ENCODE measurements at places on chromosomes 6 and 20.

DNA sequence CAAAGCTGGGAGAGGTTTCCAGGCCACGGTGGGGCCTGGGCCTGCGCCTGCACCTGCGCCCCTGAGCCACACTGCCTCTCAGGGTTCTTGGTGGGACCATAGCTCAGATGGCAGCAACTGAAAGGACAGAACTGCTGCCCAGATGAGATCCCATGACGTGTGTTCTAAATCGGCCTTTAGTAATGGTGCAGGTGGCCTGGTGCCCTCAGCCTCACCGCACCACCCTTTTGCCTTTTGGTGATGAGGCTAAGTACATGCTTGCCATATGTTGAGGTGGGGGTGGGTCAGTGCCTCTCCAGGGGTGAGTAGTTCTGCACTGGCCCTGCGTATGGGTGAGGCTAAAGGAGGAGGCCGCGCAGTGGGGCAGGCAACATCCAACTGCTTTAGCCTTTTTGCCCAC, 7.4 kb downstream of the PSMG4 start:
- no peak for DNase-seq

DNA sequence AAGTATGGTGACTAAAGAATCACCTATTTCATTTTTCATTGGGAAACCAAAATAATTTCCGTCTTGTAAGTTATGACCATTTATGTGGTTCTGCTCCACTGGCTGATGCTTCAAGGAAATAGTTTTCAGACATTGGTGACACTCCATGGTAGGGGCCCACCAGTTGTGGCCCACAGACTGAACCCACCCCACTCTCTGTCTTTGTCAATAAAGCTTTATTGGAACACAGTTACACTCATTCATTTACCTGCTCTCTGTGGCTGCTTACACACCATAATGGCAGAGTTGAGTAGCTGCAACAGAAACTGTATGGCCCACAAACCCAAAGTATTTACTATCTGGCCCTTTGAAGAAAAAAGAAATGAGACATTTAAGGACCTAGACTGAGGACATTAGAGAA, 78.5 kb downstream of the TBC1D7 start:
- DNase-seq, result no peak

DNA sequence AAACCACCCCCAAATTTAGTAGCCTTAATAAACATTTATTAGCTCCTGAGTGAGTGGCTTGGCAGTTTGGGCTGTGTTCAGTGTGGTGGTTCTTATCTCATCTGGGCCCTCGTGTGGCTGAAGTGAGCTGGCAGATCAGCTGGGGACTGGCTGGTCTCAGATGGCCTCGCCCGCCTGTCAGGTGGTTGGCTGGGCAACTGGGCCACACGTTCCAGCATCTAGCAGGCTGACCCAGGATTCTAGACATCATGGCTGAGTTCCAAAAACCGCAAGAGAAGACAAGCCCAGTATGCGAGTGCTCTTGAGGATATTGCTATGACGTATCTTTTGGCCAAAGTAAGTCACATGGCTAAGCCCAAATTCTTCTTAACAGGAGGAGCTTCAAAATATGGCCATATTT, 28.9 kb downstream of the EIF2S2 start:
- DNase-seq, result no peak

DNA sequence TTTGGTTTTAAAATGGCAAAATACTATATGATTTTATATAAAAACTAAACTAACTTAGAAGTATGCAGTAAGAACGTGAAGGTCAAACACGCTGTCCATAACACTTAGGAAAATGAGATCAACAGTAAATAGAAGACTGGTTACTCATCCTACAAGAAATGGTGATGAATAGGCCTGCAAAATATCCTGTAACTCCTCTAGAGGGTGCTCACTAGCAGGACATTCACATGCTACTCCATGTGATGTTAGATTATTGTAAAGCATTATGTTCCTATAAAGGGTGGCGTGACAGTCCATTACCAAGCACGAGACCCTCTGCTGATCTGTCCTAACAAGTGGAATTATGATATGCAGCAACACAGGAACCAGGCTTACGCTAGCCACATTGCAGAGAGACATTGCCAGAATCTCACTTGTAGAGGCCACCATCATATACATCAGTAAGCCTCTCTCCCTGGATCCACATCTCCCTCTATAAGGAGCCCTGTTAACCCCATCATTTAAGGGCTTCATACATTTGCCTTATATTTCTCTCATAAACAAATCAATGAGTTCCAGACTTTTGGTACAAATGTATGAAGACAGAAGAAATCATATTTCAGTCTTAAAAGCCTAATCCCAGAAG, 18.0 kb upstream of the DEFB129 start:
- peak; percentile 7 for DNase-seq

- no peak for DNase-seq
These were observed 13.7 kb downstream of the DACT2 start for GRCh38 chr6:168305863-168306262.

DNA sequence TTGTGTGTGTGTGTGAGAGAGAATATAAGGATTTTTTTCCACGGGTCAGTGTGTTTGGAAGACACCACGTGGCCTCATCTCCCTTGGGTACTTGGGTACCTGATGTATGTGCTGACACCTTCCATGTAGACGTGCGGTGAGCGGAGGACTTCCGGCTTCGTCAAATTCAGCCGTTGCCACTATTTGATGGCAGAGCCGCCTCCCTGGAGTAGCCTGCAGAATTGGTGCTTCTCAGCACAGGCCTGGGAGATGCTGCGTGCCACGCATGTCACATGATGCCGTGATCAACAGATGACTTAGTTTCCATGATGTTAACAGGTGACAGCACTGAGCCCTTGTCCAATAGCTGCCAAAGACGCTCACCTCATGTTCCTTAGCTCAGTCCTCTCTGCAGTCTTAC, 69.4 kb downstream of the CDH4 start:
- no peak for DNase-seq

DNA sequence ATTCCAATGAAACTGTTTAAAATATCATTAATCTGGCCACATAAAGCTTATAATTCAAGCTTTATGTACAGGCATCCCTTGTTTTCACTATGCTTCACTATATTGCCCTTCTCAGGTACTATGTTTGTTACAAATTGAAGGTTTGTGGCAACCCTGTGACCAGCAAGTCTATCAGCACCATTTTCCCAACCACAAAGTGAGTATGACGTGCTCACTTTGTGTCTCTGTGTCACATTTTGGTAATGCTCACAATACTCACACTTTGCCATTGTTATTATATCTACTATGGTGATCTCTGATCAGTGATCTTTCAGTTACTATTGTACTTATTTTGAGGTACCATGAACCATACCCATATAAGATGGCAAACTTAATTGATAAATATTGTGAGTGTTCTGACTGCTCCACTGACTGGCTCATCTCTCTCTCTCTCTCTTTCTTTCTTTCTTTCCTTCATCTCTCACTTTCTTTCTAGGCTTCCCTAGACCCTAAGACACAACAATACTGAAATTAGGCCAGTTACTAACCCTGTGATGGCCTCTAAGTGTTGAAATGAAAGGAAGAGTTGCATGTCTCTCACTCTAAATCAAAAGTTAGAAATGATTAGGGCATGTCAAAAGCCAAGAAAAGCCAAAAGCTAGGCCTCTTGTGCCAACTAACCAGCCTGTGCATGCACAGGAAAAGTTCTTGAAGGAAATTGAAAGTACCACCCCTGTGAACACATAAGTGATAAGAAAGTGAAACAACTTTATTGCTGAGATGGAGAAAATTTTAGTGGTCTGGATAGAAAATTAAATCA, 227.9 kb downstream of the BCAS1 start:
- DNase-seq, result no peak

DNA sequence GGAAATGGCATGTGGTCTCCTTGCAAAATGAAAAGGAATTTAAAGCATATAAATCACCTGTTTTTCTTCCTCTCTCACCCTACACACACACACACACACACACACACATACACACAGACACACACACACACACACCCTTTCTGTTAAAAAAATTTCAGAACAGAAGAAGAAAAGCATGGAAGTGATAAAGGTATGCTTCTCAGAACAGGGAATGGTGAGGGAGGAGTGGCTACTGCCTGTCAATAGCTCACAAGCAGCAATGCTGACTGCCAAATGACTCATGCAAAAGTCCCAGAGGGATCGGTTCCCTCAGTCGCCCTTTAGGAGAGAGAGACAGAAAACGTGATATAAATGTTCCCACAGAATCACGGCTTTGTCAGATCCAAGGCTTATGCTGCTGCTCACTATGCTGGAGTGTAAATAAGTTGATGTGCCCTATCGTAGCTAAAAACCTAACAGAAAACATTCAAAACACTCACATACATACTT, 102.6 kb downstream of the IBTK start:
- DNase-seq, result no peak

DNA sequence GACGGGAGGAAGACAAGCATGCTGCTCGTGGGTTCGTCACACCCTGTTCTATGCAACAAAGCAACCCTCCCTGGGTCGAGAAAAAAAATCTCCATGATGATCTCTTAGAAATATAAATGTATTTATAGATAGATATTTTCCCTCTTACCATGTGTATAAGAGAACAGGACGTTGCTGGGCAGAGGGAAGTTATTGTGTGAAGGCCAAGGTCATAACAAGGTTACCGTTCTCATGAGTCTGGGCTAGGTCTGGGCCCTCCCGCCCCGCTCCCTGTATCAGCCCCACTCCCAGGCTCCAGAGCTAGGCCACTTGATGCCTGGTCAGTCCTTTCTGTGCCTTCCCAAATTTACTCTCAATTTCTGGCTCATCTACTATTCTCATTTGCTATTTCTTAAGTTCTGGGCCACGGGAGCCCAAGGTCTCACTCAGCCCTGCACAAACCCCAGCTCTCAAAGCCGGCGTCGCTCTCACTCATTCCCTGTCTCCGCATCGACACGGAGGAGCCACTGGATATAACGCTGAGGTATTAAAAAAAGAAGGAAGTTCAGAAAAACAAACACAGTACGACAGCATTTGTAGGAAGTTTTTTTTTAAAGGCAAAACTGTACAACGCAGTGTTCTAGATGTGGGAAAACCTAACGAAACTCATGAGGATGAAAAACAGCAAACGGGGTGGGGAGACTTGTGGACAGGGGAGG, 96.8 kb downstream of the PSMG4 start:
- DNase-seq, result no peak

DNA sequence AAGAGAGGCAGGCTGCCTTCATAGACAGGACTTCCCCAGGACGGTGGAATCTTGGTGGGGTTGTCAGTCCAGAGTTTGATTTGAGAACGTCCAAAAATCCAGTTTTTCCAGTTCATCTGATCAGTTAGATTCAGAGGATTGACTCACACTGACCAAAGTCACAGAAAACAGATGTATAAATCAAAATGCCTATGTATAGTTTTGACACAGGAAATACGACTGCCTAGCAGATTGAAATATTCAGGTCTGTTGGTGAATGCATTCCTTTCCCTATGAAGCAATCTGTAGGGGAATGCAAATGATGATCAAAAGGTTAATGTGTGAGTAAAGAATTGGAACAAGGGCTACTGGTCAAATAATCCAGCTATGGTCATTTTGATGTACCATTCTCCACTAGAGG, 29.7 kb upstream of the GFOD1 start:
- no peak for DNase-seq

- DNase-seq, result no peak
These were observed 251.0 kb downstream of the SYNE1 start for GRCh38 chr6:152386131-152386530.

- no peak for DNase-seq
These were observed 631.4 kb downstream of the CDH26 start for GRCh38 chr20:60589623-60590022.

DNA sequence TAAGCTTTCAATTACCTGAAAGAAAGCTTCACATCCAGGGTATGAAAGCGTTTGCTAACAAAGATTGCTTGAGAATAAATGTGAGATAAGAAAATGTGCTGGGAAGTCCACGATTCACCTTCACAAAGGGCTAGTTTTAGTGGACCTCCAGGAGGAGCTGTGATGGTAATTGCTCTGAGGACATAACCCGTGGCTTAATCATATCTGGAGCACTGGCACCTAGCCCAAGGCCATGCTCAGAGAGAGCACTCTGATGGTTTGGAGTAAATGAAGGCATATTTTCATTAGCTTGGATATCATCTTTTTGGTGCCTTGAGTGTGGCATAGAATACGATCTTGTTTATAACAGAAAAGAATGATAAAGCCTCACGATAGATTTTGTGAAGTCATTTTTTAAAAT, 46.9 kb upstream of the BACH2 start:
- no peak for DNase-seq

- DNase-seq, result no peak
These were observed 17.4 kb downstream of the PRPH2 start for GRCh38 chr6:42704937-42705374.

- DNase-seq, result no peak
These were observed 382.7 kb downstream of the UTRN start for GRCh38 chr6:144667532-144668503.

GRCh38 chr20:23027721-23028120, 7.4 kb upstream of the SSTR4 start:
- DNase-seq, result no peak

GRCh38 chr20:59823491-59824259, 109.8 kb downstream of the SYCP2 start:
- no peak for DNase-seq

DNA sequence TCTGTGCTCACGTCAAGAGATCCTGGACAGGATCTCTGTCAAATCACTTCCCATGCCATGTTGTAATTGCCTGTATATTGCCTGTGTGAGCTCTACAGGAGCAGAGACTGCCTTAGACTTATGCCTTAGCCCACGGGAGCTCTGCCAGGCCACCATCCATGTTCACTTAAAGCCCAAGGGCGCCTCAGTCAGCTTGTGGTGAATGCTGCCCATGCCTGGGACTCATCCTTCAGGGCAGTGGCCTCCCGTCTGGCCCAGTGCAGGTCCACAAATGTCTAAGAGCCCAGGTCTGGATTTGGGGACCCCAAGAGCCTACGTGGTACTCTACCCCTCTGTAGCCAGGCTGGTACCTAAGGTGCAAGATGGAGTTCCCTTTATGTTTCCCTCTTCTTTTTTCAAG, 22.4 kb upstream of the BPIFA2 start:
- DNase-seq, result no peak

DNA sequence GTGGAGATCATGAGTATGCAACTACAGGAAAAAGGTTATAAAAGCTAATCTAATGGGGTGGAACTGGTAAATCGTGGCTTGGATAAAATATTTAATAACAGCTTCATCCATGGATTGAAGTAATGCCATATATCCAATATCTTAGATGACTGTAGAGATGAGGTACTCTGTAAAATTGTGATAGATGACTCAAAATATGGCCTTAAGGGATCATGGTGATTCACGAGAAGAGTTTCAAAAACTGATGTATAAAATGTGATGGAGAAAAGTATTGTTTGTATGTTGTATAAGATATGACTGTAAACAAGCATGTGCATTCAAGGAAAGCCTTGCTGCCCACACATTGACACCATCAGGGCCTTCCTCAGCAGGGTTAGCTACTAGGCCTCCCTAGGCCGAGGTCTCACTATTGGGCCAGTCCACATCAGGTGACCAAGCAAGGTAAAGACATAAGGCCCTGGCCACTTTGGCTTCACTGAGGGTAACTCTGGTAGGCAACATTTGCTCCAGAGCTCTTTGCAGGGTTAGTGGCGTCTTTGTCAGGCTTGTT, 17.7 kb upstream of the CCN6 start:
- no peak for DNase-seq

- no peak for DNase-seq
These were observed 75.7 kb downstream of the TNFAIP3 start for GRCh38 chr6:137942736-137943135.

- DNase-seq, result no peak
These were observed 33.7 kb upstream of the CCND3 start for GRCh38 chr6:41975276-41975675.
